ENCODE measurements at places on chromosomes 4 and X.

DNA sequence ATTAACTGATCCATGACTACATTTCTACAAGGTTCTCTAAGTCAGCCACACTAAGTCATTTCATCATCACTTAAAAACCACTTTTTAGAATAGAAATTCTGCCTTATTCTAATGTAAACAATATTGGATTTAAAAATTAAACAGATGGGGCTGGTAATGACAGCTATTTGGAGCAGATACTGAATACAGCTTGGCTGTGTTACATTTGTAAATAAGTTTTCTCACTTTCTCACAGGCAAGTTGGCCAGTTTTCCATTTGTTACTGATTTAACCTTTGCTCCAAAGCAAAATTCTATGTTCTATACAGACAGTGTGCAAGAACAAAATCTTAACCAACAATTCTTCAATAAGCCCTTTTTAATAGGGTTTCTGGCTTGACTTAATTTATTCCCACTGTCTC is 370.7 kb downstream of the GRIA2 start:
- no peak for DNase-seq

DNA sequence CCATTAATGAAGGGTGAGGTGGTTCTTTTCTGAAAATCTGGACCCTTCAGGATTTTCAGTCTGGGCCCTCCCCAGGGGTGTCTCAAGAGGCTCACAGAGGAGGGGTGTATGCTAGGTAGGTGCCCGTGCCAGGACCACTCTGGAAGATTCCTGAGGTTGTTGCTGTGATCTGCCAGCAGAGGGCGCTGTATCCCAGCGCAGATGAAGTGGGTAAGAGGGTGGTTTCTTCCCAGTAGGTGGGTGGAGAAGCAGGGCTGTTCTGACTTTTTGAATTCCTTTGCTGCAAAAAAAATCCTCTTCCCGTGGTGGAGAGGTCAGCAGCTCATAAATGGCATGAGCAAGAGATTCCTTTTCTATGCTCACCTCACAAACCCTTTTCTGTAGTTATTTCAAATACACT is 51.1 kb downstream of the SCML1 start:
- DNase-seq: peak; percentile 24

DNA sequence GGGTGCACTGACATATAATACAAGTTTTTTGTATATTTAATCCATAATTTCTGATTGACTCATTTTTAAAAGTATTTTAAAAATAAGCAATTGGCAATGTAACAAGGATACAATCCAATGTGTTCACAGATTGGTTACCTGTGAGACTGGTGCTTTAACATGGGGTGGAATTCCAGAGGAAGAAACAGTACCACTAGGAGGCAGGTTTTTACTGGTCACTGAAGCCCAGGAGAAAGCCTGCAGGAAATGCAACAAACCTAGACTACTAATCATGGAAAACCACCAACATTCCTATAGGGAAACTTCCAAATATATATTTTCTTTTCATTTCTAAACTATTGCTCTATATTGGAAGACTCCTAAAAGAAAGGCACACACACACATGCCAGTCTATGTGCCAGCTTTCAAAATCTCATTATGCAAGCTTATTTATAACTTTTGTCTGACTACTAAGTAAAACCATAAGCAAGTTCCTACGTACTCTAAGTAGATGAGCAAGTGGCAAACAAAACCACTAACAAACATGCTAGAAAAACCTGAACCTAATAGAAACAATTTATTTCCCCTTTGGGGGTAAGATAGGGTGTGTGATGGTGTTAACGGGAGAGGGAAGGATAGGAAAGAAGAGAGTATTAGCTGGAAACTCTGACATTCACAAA is 19.2 kb downstream of the G3BP2 start:
- DNase-seq: no peak

GRCh38 chr4:16857425-16857824 is 41.0 kb downstream of the LDB2 start:
- DNase-seq: no peak

- peak; percentile 6 for DNase-seq
Measured at GRCh38 chrX:2629316-2630007, 61.6 kb upstream of the CD99 start.

DNA sequence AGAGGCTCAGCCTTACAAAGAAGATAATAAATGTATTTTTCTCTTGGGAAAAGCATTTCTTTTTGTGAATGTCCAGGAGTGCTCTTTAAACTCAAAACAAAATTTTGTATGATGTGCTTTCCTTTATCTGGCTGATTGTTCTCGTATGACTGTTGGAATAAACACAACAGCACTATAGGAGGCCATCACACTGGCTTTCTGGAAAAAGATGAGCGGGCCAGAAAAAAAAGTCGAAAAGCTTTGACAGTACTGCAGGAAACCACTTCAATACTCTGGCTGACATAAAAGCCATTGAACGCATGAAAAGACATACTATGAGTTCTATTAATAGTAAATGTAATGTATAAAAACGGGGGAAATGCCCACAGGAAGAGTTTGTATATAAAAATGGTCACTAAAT is 64.7 kb upstream of the CTSO start:
- DNase-seq: no peak

- DNase-seq: peak; percentile 62
Measured at GRCh38 chr4:101355246-101355645, 7.9 kb upstream of the PPP3CA start.

- DNase-seq: no peak
Measured at GRCh38 chr4:120158841-120159463, 92.3 kb upstream of the MAD2L1 start.

- DNase-seq: no peak
Measured at GRCh38 chr4:125750828-125751466, 436.2 kb downstream of the FAT4 start.

DNA sequence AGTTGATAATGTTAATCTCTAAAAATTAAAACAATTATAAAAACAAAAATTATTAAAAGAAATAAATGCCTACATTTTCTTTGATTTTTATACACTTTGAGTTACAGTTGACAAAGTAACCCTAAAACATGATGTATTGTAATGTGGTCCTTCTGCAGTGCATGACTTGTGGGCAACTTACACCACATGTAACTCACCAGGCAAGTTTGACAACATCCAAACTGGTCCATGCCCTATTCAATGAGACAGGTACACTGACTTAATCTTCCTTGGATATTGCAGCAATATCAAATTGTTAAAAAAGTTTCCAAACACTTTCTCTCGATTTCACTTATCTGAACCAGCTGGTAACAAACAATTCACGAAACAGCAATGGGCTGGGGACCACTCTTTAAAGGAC is 81.5 kb downstream of the FTHL17 start:
- DNase-seq: no peak

GRCh38 chr4:51906167-51906958 is 63.4 kb downstream of the DCUN1D4 start:
- peak; percentile 75 for DNase-seq

DNA sequence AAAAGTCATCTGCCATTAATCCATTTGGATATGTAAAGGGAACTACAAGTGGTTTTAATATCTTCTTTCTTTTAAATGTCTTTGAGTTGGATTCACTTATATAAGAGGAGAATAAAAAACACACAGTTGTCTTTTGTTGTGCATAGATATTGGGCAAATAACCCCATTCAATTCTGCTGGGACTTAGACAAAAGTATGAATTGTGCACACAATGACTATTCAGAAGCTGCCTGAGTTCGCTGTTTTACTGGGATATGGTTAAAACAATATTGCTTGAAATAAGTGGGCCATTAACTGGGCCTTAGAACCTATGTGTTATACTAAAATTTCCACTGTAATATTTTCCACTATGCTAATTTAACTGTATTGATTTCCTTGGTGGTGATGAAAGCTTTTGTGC is 71.7 kb downstream of the PCYT1B start:
- no peak for DNase-seq

GRCh38 chr4:101067383-101067782 is 279.9 kb downstream of the PPP3CA start:
- no peak for DNase-seq

- no peak for DNase-seq
Measured at GRCh38 chr4:189502841-189503435, 437.7 kb upstream of the FRG1 start.

DNA sequence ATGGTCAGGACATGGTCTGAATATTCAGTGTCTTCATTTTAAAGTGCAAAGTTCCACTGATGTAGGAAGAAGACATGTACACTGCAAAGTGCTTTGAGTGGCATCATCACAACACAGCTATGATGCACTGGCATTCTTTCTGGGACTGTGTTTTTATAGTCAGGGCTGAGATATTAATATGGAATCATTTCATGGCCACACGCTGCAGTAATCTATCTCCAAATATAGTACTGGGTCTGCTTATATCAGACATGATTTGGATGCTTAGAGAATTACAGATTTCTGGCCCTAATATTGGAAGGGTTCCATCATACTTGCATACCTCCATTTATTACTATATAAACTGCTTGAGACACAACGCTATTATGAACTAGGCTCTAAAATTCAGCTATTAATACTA is 1170.9 kb downstream of the NLGN4X start:
- DNase-seq: no peak

- no peak for DNase-seq
Measured at GRCh38 chr4:184715526-184715925, 18.4 kb downstream of the CENPU start.

DNA sequence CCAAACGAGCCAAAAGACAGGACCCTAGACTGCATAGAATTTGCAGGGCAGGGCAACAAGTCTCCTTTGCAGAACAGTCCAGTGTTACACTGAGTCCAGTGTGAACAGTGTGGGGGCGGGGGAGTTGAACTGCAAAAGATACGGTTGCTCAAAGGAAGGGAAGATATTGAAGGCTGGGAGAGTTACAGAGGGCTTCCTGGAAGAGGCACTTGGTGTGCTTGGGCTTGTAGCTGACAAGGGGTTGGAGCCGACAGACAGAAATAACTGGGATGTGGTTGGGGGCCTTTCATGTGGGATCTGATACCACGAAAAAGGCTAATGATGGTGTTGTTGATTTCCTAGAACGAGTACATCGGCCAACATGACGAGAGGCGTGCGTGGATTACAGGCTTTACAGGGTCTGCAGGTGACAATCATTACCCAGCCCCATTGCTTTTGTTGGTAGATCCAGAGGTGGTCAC is 6.1 kb downstream of the XPNPEP2 start:
- no peak for DNase-seq

GRCh38 chr4:78666830-78667258 is 109.3 kb upstream of the BMP2K start:
- no peak for DNase-seq

- DNase-seq: no peak
Measured at GRCh38 chr4:14621731-14622463, 380.4 kb upstream of the CPEB2 start.

- no peak for DNase-seq
Measured at GRCh38 chr4:140952717-140953116, 180.6 kb downstream of the RNF150 start.

- no peak for DNase-seq
Measured at GRCh38 chrX:49257846-49258748, 6.4 kb downstream of the FOXP3 start.

DNA sequence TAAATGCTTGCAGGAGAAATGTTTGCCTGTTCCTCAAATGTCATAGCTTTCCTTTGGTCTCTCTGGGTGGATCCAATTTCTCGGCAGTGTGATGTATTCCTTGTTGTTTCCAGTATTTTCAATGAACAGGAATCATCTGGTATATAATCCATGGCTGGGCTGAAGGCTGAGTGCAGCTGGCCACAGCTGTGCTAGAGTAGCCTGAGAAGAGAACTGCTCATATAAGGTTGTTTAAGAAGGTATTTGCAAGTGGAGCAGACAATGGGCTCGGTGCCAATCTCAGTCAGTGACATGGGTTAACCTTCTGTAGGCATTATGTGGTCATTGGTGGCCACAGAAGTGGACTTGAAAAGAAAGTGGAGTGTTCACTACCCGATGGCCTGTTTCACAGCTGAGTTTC is 390.3 kb downstream of the SPRY1 start:
- DNase-seq: peak; percentile 52

GRCh38 chr4:41797260-41797659 is 48.7 kb upstream of the PHOX2B start:
- no peak for DNase-seq

DNA sequence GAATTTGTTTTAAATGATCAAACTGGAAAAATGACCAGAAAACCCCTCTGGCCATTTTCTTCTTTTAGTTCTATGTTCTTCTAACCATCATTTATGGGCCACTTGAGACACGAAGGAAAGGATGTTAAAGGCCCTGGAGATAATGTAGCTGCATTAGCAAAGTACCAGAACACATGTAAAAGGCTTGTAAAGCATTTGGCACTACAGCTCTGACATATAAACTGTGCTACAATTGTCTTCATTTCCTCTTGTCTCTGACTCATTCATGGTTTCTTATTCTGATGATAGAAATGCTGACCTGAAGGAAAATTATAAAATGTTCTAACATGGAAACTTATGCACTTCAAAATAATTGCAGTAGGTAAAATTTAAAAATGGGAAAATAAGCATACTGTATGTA is 388.7 kb downstream of the FAT4 start:
- no peak for DNase-seq

- DNase-seq: no peak
Measured at GRCh38 chrX:154431341-154431740, 2.9 kb downstream of the ATP6AP1 start.

DNA sequence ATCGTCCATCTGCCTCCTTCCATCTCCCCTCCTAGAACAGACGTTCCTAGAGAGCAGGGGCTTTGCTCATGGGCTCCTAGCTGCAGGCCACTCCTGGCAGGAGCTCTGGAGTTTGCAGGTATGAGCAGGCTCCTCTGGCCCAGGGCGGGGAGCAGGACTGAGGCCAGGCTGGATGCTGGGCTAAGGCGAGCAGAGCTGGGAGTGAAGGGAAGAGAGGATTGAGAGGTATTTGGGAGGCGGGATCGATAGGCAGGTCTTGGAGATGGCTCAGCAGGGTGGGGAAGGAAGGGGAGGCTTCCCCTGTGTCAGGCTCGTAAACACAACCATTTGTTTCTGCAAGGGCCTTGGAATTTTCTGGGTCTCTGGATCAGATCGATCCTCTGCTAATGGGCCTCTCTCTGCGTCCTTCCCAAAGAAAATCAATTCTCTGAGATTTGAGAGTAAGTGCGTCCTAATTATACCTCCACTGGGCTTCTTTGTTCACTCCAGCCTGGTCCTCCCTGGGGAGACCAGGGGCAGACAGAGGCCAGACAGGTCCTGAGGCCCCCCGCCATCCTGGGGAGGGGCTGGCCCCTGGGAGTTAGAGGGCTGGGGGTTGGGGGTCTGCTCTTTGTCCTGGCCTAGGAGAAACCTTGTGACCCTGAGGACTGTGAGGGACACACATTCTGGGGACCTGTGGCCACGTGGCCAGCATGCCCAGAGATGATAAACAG is 94.8 kb upstream of the PSAPL1 start:
- no peak for DNase-seq

- peak; percentile 14 for DNase-seq
Measured at GRCh38 chr4:88605736-88606135, 13.5 kb downstream of the HERC3 start.

- DNase-seq: no peak
Measured at GRCh38 chr4:69816236-69816635, 43.7 kb downstream of the SULT1E1 start.

Data from GM12865 (cell line).